ENCODE measurements at places on chromosomes 6 and 20.

GRCh38 chr6:108661430-108661829 is 100.7 kb downstream of the FOXO3 start:
- no peak for DNase-seq

GRCh38 chr6:113585246-113585645 is 271.9 kb upstream of the MARCKS start:
- DNase-seq = no peak

- no peak for DNase-seq
These were observed 48.7 kb downstream of the AKIRIN2 start for GRCh38 chr6:87653074-87653962.

DNA sequence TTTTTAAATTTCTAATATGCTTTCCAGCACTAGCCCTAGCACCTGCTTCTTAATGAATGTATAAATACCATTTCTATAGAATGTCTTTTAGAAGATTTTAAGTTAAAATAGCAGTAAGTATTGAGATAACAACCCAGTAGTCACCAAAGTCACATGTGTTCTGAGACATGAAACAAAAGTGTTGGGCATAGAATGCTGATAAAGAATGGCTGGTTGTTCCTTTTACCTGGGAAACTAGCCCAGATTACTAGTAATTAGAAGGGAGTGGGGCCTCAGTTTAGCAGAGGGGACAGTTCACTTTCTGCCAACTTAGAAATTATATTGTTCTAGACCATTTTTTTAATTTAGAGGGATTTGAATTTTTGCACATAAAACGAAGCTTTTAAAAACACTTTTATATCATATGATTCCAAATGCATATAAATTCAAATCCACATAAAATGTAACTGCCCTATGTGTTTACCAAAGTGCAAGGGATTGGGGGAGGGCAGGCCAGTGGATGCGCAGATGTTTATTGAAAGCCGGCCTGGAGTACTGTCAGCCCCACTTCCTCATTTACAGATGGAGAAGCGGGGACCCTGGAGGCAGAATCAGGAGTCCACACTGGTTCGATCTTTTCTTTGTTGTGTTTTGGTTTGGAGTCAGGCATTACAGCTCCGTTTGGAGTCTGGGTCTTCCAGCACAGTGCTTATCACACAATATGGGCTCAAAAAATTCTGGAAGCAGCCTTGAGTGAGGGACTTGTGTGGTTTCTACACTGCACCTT is 139.8 kb downstream of the ZDHHC14 start:
- no peak for DNase-seq

- DNase-seq = no peak
These were observed 758 bp downstream of the GCLC start for GRCh38 chr6:53544217-53544469.

DNA sequence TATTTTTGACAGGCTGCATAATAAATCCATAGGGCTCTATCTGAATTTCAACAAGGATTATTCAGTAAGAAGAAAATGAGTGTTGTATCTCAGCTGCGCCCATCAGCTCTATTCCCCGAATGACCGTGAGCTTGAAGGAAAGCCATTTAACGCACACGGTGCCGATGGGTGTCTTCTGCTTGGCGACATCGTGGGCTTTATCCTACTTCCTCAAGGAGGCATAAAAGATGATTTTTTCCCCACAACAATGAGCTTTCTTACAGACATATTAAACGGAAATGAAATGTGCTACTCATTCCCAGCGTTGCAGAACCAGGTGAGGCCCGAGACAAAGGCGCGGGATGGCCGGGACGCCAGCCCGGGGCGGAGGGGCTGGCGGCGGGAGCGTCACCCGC is 710 bp downstream of the DYNLT1 start:
- DNase-seq = no peak

DNA sequence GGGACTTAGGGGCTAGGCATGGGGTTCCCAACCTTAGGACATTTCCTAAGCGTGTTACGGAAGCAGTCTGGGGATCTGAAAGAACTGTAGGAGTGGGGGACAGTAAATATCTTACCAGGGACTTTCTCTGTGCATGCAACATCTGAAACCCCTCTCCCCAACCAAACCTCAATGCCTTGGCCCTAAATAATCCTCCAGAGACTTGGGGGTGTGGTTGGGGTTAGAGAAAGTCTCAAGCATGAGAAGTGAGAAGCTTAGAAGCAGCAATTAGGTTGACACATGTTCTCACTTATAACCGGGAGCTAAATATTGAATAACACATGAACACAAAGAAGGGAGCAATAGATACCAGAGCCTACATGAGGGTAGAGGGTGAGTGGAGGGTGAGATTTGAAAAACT is 74.7 kb downstream of the HTR1E start:
- no peak for DNase-seq

DNA sequence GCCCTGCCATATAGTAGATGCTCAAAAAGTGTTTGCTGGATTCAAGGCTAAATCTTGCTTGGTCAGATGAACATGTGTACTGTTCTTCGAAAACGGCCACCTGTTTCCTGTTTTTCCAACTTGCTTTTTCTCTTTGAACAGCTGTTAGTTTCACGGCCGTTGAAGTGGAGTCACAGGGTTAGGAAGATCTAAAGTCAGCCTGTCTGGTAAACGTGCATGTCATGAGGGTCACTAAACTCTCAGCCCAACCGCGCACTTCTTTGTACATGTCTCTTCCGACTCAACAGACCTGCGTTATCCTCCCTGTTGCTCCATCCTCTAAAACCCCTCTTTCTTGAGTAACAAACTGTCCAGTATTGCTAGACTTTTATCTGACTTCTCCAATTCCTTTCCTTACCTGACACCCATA is 93.2 kb upstream of the MAN1A1 start:
- no peak for DNase-seq

GRCh38 chr6:145277358-145278086 is 457.8 kb downstream of the EPM2A start:
- no peak for DNase-seq

DNA sequence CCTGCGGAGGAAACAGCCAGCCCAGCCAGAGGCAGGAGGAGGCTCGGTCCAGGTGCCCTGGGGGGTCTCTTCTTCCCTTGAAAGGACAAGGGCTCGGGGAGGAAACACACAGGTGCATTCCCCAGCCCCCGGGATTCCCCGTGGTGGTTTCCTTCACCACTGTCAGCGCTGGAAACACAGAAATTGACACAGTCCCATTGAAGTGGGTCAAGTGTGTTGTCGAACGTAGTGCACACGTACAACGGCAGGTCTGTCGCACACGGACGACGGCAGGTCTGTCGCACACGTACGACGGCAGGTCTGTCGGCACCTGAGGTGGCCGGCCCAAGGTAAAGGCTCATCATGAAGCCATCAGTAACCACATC is 80.9 kb downstream of the DLL1 start:
- no peak for DNase-seq

DNA sequence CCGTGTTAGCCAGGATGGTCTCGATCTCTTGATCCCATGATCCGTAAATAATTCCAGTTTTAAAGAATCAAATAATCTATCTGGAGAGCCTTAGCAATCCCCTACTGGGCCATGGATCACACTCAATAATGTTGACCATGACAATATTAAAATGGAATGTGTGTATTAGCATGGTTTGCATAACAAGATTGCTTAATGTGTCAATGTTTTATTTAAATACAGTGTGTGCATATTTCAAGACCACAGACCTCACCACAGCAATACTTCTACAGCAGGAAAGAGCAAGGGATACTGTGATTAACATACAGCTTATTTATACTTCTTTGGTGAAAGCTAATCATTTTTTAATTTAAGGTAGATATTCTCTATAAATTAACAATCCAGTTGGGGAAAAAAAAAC is 470.4 kb downstream of the TFAP2B start:
- no peak for DNase-seq

Measured in CMK (cell line).